ENCODE measurements at places on chromosomes 4 and X. TPM values are rescaled to one million over a fixed set of nuclear protein-coding genes. Genes with fewer than 3 reads are reported as not detected.

Gene USP51
- 1.9 TPM for total RNA-seq

Gene GAGE12E
- total RNA-seq = not detected

Gene ANK2
- total RNA-seq = 41.4 TPM

Gene TLR3
- 2.4 TPM for total RNA-seq

Gene NUP62CL
- 0.23 TPM for total RNA-seq

Gene DAPP1
- total RNA-seq = not detected

Gene PABPC4L
- 1.0 TPM for total RNA-seq

Gene TMEM164
- 17.2 TPM for total RNA-seq

Gene EXOC1L
- not detected for total RNA-seq

Gene SPANXB1
- total RNA-seq = not detected

Gene LANCL3
- 0.51 TPM for total RNA-seq
